ENCODE measurements at places on chromosomes 4 and X.

DNA sequence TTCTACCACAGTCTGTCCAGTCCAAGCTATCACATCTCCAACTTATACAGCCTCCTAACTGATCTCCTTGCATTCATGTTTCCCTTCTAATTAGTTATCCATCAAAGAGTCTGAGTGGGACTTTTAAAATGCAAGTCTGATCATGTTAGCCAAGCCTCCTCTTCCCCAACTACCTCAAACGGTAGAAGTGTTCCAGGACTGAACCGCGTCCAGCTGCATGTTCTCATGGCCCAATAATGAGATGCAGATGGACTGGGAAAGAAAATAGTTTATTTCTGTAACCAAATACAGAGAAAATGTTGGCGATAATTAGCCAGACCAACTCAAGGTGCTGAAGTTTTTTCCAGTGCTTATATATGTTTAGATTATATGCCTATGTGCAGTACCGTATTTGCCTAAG, 46.6 kb upstream of the PPP1R2C start:
- DNase-seq, result no peak

DNA sequence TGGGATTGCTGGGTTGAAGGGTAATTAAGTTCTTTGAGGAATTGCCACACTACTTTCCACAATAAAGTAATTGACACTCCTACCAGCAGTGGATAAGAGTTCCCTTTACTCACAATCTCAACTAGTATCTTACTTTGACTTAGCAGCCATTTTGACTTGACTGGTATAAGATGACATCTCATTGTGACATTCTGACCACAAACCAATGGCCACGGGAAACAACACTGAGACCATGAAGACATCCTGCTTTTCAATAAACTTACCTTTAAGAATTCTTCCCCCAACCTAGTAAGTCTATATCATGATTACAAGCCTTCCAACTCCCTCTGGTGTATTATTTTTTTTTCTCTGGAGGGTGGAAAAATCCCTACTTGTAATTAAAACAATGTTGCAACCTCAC, 66.9 kb upstream of the WDR1 start:
- no peak for DNase-seq

DNA sequence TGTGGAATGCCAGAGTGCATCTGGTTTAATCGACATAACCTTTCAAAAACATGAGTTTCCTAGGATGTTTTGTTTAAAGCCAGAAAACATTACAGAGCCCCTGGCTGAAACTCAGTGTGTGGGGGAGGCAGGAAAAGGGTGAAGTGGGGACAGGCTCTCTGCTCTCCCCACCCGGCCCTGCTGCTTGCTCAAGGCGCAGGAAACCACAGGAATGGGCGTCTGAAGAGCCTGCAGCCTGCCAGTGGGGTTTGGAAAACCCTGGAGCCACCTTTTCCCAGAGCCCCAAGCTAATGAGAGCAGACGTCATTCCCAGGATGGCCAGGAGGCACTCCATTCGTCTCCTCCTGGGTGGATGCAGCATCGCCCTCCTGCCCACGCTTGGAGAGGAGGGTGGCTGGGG, 240.6 kb downstream of the AFAP1 start:
- DNase-seq, result no peak

DNA sequence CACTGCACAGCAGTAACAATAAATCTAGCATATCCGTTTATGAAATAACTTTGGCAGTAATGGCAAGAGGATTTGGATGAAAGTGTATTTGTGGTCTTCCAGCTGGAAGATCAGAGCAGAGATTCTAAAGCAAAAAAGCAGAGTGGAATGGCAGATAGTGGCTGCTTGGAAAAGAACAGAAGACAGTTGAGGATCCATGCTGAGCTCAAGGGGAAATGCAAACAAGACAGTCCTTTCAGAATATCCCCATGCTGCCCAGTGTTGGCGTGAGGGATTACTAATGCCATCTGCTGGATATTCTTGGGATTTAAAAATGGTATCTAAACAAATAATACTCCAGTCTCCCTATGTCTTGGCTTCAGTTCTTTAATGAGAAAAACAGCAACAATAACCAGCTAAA, 629.1 kb upstream of the ATOH1 start:
- peak; percentile 83 for DNase-seq

DNA sequence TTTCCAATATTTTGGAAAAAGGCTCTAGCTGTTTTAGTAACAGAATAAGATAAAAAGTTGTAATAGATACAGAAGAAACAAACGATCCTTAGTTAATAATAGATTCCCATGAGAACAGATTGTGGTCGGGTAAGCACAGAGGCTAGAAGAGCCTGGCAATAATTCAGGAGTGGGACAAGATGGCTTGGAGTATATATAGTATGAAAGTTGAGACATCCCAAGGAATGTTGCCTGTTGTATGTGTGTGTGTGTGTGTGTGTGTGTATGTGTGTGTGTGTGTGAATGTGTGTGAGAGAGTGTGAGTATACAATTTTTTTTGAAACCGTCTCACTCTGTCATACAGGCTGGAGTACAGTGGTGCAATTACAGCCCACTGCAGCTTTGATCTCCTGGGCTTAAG, 150.7 kb downstream of the PDGFC start:
- no peak for DNase-seq

Measured in NCI-H187 (cell line).